ENCODE measurements at places on chromosomes 12 and 14. TPM values are rescaled to one million over a fixed set of nuclear protein-coding genes. Genes with fewer than 3 reads are reported as not detected.

DNA sequence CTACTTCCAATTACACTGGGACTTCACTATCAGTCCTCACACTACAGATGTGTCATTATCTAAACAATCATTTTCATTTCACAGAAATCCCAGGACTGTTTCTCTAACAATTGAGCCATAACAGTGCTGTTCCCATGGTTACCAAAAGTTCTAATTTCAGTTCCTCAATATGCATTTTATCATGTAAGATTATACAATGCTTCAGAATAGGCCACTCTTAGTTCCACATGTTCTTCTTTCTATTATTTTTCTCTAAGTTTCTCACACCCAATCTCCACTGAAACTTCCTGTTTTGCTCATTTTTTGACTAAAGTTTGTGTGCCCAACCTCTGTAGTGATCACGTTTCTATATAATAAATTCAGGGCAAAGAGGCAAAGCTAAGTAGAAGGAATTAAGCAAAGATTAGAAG is 185.8 kb downstream of the DUSP6 start:
- DNase-seq: no peak

DNA sequence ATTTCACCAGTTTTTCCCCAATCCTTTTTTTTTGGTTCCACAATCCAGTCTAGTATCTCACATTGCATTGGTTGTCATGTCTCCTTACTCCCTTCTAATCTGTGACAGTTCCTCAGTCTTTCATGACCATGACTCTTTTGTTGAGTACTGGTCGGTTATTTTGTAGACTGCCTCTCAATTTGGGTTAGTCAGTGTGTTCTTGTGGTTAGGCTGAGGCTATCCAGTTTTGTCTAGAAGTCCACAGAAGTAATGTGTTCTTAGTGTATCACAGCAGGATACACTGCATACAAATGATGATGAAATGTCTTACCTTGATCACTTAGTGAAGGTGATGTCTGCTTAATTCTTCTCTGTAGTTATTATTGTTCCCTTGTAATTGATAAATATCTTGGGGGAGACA is 24.8 kb downstream of the PELI2 start:
- DNase-seq: no peak

LUM gene
- 14.3 TPM for polyA plus RNA-seq

- no peak for DNase-seq
Observed at GRCh38 chr12:120110550-120111501, 5.7 kb downstream of the RAB35 start.
